ENCODE measurements at places on chromosomes 16 and 17.

DNA sequence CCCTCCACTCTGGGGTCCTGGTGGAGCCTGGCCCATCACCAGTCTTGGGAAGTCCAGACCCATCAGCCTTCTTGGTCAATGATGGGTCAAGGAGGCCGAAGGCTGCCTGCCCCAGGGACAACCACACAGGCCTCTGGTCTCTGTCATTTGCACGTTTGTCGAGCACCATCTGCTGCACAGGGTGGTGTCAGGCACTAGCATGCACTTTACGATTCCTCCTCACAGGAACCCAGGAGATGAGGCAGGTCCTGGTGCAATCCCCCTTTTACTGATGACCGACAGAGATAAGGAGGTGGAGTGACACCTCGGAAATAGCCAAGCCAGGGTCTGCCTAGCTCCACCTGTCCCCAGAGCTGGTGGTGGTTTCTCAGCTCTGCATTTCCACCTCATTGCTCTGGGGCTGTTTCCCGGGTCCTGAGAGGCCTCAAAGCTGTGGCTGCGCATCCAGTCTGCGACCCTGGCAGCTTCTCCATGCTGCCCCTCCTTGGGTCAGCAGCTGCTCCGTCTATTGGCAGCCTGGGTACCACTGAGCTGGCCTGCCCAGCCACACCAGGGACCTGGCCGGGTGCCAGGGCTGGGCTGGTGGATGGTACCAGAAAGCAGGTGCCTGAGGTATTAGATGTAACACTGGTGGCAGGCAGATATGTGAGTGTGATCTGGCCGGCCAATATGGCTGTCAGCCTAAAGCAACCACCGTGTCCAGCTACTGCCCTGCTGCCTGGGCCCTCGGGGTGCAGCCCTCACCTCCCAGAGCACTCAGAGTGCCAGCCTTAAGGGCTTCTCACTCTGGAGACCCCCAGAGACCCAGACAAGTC, 10.0 kb downstream of the MMP15 start:
- no peak for DNase-seq

- no peak for DNase-seq
Observed at GRCh38 chr17:77320044-77320440, 179.3 kb downstream of the SEC14L1 start.

- no peak for DNase-seq
Observed at GRCh38 chr16:814974-815373, 14.4 kb upstream of the GNG13 start.

- DNase-seq: no peak
Observed at GRCh38 chr17:37133136-37133535, 184.4 kb downstream of the AATF start.

DNA sequence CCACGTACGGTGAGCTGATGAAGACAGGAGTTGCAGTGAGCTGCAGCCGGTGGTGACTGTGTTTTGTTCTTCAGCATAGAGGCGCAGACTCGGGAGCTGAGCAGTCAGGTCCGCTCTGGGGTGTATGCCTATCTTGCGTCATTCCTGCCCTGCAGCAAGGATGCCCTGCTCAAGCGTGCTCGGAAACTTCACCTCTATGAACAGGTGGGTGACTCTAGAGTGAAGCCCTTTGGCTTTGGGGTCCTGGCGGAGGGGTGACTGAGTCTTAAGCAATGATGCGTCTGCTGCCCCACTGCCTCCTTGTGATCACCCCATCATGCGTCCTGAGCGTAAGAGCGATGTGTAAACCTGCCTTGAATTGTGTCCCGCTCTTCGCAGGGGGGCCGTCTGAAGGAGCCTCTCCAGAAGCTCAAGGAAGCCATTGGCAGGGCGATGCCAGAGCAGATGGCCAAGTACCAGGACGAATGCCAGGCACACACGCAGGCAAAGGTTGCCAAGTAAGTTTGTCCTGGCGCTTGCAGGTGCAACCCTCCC, 22.9 kb downstream of the UBN1 start:
- DNase-seq: no peak

- DNase-seq: no peak
Observed at GRCh38 chr16:66468321-66468965, 41.3 kb downstream of the BEAN1 start.

DNA sequence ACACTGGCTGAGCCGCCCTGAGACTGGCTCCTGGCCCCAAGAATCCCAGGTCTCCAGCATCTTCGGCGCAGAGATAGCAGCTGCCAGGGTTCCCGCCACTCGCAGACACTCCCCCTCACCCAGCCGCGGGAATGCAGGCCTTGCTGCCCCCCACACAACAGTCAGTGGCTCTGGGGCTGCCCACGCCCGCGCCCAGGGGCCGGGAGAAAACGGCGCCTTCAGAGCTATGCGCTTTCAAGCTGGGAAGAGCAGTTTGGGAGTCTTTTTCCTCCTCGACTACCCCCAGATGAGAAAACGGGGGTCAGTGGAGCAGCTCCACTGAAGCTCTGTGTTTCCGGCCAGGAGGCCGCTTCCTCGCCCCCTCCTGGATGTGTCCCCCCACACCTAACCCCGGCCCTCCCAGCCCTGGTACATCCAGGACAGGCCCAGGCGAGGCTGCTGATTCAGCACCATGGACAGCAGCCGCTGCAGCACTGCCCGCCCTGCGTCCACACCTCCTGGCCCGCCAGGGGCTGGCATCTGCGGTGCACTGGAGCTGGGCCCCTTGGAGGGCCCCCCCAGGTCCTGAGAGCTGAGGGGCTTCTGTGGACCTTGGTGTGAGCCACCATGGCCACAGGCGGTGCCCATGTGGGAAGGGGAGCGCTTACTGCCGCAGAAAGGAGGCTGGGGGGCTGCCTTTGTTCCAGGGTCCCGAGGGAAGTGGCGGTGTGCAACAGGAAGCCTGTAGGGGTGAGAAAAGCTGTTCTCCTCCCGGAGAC, 35.7 kb downstream of the CACNA1H start:
- peak; percentile 57 for DNase-seq

- no peak for DNase-seq
Observed at GRCh38 chr17:50687200-50688066, 20.3 kb downstream of the ANKRD40 start.

- DNase-seq: no peak
Observed at GRCh38 chr16:11036040-11036439, 91.7 kb downstream of the CLEC16A start.

- no peak for DNase-seq
Observed at GRCh38 chr16:15887283-15887682, 1.1 kb downstream of the CEP20 start.

DNA sequence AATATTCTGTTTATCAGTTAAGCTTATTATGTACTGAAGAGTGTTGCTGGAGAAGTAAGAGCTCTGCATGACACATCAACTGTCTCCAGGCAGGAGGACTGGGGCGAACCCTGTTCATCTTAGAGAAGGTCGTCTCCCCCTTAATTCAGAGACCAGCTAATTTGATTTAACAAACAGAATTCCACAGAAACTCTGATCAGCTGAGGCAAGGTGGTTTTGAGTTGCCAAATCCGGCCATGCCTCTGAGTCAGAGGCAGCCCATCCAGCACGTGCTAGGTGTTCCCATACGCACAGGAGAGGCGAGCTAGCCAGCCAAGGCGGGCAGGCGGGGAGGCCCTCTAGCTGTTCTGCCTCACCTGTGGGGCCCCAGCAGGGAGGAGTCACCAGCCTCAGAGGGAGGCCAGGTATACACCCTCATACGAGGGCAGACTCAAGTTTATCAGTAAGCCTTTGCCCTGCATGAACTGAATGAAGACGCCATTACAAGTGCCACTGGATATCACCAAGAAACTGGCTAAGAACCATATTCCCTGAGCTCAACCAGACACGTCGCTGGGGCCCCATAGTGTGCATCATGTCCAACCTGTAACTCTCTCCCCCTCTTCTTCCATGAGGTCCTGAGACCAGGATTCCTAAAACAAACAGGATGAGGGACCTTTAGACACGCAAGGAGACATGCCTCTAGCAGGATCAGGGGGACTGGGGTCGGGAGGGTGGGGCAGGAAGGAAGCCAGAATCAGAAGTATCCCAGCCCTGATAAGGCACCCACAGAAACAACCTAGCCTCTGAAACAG, 25.7 kb downstream of the STAT5A start:
- peak; percentile 63 for DNase-seq

DNA sequence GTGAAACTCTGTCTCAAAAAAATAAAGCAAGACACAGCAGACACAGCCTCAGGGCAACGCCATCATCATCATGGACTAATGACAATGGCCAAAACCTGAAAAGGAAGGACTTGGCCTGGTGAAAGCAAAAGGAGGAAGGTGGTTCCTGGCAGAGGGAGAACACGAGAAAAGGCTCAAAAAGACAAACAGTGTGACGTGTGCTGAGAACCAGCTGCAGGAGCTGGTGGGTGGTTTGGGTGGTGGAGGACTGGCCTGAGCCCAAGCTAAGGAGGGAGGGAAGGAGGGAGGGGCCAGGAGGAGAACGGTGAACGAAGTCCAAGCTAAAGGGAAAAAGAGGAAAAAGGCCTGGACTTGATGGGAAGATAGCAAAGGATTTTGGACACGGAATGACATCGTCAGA, 85.1 kb downstream of the SLC39A11 start:
- DNase-seq: no peak

GRCh38 chr16:75039941-75040340, 41.1 kb downstream of the ZNRF1 start:
- no peak for DNase-seq

DNA sequence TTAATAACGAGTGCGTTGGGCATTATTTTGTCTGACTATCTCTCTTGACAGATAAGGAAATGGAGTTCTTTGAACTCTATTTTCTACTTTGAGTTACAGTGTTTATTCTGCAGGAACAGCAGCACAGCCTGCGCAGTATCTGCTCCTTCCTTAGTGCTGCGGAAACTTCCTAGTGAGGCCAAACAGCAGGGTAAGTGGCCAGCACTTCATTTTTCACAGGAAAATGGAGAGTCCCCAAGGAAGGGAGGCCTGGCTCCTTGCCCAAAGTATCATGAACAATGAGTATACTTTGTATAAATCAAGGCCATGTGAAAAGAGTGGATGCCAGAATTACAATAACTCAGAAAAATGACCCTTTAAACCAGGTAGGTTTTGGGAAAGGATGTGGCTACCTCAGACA, 140.6 kb downstream of the VPS53 start:
- DNase-seq: no peak

DNA sequence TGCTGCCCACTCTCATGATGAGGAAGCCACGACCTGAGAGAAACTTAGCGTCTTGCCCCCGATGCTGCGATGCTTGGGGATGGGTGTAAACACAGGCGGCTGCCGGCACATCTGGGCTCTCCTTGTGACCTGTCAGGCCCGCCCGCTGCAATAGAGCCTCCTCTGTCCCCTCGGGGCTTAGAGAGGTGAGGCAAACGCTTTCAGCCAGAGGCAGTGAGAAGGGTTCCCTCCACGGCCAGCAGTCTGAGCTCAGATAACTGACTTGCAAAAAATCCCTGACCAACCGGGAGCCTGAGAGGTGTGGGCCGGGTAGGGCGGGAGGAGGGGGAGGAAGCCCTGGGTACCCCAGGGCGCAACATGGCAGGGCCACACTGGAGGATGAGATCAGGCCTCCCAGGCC, 260.6 kb downstream of the C16orf95 start:
- DNase-seq: no peak

DNA sequence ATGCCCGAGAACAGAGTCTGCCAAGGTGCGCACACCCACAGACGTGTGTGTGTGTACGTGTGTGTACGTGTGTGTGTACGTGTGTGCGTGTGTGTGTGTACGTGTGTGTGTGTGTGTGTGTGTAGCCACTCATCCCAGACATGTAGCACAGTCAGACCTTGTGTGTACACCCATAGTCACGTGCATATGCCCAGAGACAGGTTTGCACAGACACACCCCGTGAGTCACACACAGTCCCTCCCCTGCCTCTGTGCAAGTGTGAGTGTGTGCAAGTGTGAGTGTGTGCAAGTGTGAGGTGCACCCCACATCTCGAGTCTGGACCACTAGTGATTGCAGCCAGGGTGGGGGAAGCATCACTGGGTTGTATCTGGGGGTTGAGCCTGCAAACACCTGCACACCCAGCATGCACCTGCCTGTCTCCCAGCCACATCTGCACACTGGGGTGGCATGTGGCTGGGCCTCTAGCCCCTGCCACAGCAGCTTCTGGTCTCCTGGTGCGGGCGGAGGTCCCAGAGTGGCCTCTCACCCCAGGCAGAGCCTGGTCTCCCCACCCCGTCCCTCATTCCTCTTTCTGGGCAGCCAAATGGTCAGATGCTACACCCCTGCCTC, 23.6 kb downstream of the BAHCC1 start:
- DNase-seq: no peak

- DNase-seq: no peak
Observed at GRCh38 chr17:3957735-3958599, 6.3 kb downstream of the ATP2A3 start.

- peak; percentile 12 for DNase-seq
Observed at GRCh38 chr17:63082952-63083351, 116.9 kb downstream of the TANC2 start.

DNA sequence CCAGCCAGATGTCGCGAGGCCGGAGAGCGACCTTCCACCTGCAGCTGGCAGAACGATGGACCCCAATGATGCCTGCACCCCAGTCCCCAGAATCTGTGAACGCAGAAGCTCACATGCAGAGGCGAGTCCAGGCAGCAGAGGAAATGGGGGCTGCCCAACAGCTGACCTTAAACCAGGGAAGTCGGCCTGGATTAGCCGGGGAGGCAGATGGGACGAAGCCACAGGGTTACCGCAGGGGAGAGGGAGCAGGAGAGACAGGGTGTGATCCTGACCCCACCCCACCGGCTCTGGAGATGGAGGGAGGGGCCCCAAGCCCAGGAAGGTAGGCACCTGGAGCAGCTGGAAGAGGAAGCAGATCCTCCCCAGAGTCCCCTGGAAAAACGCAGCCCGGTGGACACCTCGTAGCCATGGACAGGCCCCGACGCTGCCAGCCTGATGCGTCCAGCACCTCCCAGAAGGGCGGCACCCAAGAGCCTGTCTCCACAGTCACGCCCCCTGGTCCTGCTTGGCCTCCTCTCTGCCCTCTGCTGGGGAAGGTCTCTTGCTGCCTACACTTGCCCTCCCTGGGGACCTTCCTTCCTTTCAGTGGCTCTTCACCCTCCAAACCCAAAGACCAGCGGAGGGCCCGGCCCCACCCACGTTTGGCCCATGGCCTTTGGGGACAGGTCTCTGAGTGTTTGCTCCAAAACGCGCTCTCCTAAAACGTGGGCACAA, 37.3 kb downstream of the PIEZO1 start:
- peak; percentile 37 for DNase-seq

- no peak for DNase-seq
Observed at GRCh38 chr17:8117367-8117979, 841 bp downstream of the ALOXE3 start.
